ENCODE measurements at places on chromosomes 1 and 21. TPM values are rescaled to one million over a fixed set of nuclear protein-coding genes. Genes with fewer than 3 reads are reported as not detected.

DNA sequence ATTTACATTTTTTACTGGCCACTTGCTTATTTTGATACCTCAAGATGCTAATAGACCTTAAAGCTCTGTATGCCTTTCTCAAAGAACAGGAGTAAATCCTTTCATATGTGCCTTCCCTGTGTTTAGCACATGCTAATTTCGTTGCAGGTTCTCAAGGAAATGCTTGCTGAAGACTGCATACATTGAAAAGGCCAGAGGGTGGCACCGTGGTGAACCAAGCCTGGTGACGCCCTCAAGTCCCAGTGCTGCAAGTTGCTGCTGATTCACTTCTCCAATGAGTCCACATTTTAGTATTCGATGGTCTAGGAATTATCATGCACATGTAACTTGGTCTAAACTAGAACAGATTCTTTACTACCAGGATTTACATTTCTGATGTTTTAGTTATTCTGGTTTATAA lies 94.1 kb downstream of the CLDN17 start:
- DNase-seq: no peak

DNA sequence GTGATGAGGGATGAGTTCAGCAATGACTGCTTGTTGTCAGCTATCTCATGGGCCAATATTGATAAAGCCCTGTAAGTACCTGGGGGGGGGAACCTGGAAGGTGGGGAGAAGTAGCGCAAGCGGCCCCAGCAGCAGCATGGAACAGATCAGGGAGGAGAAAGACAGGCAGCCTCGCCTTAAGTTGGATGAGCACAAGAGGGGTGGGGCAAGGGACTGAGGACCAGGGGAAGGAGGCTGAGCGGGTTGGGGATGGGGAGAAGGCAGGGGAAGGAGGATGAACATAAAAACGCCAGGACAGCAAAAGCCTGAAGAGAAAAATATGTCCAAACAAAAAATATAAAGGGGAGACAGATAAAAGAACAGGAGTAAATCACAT lies 70.6 kb downstream of the ALG14 start:
- no peak for DNase-seq

DNA sequence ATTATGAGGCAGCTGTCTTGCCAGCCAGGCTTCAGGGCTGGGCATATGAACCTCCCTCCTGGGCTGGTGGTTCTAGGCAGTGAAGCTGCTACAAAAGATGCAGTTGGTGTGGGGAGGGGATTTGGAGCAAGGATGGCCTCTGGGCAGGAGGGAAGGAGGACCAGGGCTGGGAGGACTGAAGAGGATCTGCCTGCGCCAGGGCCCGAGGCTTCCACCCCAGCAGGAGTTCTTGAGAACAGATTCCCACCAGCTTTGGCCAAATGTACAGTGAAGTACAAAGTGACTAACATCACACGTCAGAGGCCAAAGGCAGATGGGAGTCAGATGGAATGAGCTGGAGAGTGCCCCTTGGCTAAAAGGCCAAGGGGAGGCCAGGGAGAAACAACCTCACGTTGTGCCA lies 62.4 kb downstream of the DDX20 start:
- DNase-seq: no peak

Gene CRNN
- total RNA-seq: not detected

DNA sequence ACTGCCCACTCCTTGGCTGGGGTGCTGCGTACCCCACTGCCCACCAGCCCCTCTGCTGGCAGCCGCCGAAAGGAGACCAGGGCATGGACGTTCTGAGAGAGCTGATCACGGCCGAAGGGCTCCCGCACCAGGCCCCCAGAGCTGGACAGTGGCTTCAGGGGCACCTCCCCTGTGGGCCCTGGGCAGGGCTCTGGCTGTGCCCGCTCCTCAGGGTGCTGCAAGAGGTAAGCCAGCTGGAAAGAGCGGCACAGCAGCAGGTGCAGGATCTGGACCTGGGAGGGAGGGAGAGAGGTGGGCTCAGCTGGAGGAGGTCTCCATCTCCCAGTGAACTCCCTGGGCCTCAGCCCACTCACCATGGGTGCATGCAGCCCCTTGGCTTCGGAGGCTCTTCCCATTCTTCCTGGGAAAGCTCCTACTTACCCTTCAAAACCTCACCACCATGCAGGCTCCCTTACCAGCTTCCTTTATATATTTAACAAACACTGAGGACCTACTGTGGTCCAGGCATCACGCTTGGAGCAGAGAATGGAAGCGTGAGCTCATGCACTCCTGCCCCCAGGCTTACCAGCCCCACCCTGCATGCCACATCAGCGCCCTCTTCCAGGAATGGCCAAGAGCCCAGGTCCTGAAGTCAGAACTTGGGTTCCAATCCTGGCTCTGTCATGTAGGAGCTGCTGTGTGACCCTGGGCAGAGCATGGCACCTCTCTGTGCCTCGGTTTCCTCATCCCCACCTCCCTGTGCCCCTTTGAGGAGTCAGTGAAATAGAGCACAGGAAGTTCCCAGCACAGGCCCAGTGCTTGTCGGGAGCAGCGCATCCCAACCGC lies 6.8 kb upstream of the KIF17 start:
- DNase-seq: peak; percentile 25

Gene PLA2G5
- 1.2 TPM for total RNA-seq

Gene OR4F16
- not detected for total RNA-seq

Gene CAMSAP2
- total RNA-seq: 53.0 TPM

Gene TMPRSS15
- not detected for total RNA-seq

DNA sequence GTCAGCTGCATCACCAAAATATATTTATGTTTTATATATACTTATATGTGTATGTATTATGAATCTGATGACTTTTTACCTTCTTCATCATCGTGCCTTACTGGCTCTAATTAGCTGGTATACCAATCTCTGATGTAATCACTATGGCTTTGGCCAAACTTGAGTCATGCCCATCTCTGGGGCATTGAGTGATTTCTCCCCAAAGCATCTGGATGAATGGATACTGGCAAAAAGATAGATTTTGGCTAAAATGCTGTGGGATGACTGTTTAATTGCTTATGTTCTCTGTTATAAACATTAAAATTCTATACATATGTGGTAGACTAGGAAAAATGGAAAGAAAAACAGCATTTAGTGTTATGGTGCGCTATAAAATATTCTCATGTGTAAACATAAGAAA lies 19.6 kb downstream of the CDKN2C start:
- DNase-seq: no peak

DNA sequence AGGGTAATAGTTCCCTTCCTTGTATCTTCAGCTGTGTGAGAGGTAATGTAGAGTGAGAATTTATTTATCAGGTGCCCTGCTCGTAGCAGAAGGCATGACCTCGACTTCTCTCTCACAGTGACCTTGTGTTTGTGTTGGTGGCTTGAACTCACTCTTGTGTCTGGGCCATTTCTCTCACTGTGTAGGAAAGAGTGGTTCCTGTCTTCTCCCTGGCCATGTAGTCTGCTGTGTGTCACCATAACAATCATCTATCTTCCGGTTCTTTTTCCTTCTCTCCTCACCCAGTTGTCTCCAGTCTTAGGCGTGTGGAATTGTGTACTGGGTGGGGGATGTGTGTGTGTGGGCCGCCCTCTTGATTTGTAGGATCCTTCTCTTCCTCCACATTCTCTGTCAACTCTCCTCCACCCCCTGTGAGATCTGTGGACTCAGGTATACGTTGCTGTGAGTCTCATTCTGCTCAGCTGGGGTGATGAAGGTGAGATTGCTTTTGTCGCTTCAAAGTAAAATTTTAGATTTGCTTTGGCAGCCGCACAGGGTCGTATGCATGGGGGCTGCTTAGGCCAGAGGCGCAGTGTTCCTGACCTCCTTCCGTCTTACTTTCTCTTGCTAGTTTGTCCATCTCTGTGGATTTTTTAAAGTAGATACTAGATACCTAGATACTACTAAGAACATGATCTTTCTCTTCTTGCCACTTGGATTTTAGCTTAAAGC lies 31.6 kb downstream of the MAPKAPK2 start:
- DNase-seq: no peak

- DNase-seq: no peak
These were observed 11.7 kb upstream of the PLPPR4 start for GRCh38 chr1:99252630-99253029.

DNA sequence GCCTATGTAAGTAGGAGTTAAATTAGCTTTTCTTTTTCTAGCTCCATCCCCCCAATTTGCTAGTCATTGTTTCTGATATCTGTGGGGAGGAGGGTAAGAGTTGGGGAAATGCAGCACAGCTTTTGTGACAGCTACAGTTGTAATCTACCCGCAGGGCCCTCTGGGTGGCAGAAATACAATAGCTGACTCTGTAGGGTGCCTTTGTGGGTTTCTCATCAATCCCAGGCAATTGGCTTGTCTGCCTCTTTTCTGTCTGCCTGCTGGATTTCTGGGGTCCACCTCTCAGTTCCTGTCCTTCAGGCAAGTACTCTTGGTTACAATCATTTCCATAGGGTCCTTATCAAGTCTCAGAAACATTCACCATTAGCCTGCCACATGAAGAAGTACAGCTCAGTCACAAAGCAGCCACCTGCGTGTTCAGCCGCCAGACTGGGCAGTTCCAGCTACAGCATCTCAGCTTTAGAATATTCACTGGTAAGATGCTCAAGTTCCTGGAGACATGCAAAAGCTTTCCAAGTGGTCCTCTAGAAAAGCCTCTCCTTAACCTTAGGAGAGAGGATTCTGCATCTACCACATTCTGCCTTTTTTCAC lies 19.2 kb upstream of the SLC44A5 start:
- no peak for DNase-seq

- DNase-seq: no peak
These were observed 45.7 kb downstream of the PTGFR start for GRCh38 chr1:78536427-78536826.

DNA sequence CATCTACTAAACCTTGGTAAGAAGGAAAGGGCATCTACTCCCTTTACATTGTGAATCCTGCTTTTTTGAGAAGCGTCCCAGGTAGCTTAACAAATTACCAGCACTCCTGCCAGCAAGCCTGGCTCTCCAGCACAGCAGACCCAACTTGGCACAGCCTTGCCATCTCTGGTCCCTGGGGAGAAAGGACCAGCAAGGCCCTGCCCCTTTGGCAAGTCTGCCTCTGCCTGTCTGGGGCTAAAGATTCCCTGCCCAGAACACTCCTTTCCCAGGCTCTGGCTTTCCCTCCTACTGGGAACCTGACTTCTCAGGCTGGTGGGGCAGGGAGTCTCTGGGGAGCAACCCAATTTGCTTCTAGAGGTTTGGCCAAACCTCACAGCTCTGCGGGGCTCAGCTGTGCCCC lies 68.5 kb downstream of the ATP2B4 start:
- peak; percentile 22 for DNase-seq

GRCh38 chr1:40844887-40845878 lies 17.0 kb downstream of the CITED4 start:
- no peak for DNase-seq

Gene CCDC30
- total RNA-seq: 0.79 TPM

GRCh38 chr1:89873770-89874169 lies 52.9 kb downstream of the LRRC8D start:
- DNase-seq: no peak

DNA sequence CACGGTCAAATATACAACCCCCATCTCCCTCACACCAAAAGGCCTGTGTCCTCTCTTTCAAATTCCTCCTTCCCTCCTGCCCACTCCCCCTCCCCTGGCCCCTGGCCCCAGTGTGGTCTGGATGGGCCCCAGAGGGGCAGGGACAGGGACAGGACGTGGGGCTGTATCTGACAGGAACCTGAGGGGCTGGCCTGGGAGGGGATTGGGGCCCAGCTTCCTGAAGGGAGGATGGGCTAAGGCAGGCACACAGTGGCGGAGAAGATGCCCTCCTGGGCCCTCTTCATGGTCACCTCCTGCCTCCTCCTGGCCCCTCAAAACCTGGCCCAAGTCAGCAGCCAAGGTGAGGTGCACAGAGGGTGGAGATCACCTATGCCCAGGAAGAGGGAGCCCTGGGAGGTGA lies at the start of gene MPL:
Gene MPL, plus strand, starts transcription at position 231 of the 400 bp plus-strand sequence. Its CDS starts 31 bp downstream, at position 262.
- no peak for DNase-seq

Gene PEAR1
- 7.3 TPM for total RNA-seq

Gene C1orf53
- total RNA-seq: 0.84 TPM

- no peak for DNase-seq
These were observed 14.1 kb upstream of the WNT9A start for GRCh38 chr1:227961651-227962466.

DNA sequence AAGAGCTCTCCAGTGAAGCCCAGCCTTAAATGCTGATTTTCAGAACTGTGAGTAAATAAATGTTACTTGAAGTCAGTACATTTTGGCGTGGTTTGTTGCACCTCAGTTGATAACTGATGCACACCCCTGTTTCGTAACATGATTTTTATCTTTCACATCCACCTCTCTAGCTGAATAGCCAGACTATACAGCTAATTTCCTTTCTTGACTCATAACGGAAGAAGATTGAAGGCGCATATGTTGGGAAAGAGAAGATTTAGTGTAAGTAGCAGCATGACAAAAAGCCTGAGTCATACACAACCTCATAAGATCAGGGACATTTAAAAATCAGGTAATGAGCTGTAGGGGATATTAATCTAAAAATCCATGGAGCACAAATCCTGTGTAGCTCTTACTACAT lies 716.2 kb upstream of the ZP4 start:
- DNase-seq: no peak

- no peak for DNase-seq
These were observed 355.6 kb downstream of the SIPA1L2 start for GRCh38 chr1:232274236-232274855.

GRCh38 chr1:218281285-218281684 lies 3.8 kb upstream of the RRP15 start:
- no peak for DNase-seq

Gene XCL1
- not detected for total RNA-seq

All from psoas muscle (tissue), 8 donors.